ENCODE measurements at places on chromosomes 7 and 10. TPM values are rescaled to one million over a fixed set of nuclear protein-coding genes. Genes with fewer than 3 reads are reported as not detected.

The NT5C3A gene
- total RNA-seq = 35.9 TPM

The GJD4 gene
- not detected for total RNA-seq

The SPDYE16 gene
- 0.20 TPM for total RNA-seq

The STEAP1B gene
- not detected for total RNA-seq

The CPA2 gene
- not detected for total RNA-seq

The NAT16 gene
- 2.4 TPM for total RNA-seq

The VWC2 gene
- 1.2 TPM for total RNA-seq

The ALKBH4 gene
- total RNA-seq = 9.8 TPM

The BLNK gene
- total RNA-seq = not detected
